Right ventricle myocardium superior (tissue), 1 donor: ENCODE measurements at places on chromosomes 12 and 14. TPM values are rescaled to one million over a fixed set of nuclear protein-coding genes. Genes with fewer than 3 reads are reported as not detected.

Gene PTPRB
- total RNA-seq, result 34.6 TPM

Gene SOAT2
- not detected for total RNA-seq

Gene OAS1
- 4.6 TPM for total RNA-seq

Gene KSR2
- total RNA-seq, result not detected

Gene TMEM253
- 0.43 TPM for total RNA-seq

Gene SAMD15
- not detected for total RNA-seq

Gene RGS6
- 26.1 TPM for total RNA-seq

Gene TUBA1C
- total RNA-seq, result 50.9 TPM

Gene FITM1
- 126 TPM for total RNA-seq

Gene ANGEL1
- total RNA-seq, result 8.7 TPM

Gene FOXA1
- total RNA-seq, result not detected

Gene GDF3
- total RNA-seq, result not detected

Gene HELB
- 0.81 TPM for total RNA-seq

Gene NKX2-1
- not detected for total RNA-seq
